ENCODE measurements at places on chromosomes 5 and 9.

DNA sequence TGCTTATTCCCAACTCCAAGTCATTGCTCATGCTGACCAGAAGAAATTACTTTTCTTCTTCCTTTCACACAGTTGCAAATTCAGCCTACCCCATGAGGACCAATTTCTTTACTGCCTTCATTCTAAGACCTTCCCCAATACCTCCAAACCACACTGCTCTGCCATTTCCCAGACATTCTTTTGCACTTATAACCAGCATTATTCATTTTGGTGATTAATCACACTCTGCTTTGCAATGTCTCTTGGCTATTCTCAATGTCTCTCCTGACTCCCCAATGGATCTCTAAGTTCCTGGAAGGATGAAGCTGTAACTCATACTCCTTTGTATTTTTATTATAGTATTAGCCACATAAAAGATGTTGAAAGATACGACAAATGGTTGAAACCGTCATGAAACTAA lies 105.7 kb upstream of the RANBP3L start:
- no peak for DNase-seq

GRCh38 chr9:27335075-27335474 lies 38.1 kb upstream of the EQTN start:
- no peak for DNase-seq

GRCh38 chr5:115439042-115439441 lies 105.5 kb downstream of the FEM1C start:
- no peak for DNase-seq

- DNase-seq, result no peak
Observed at GRCh38 chr5:73814233-73814846, 188.3 kb downstream of the ARHGEF28 start.

- no peak for DNase-seq
Observed at GRCh38 chr9:135416664-135417290, 62.8 kb upstream of the PPP1R26 start.

DNA sequence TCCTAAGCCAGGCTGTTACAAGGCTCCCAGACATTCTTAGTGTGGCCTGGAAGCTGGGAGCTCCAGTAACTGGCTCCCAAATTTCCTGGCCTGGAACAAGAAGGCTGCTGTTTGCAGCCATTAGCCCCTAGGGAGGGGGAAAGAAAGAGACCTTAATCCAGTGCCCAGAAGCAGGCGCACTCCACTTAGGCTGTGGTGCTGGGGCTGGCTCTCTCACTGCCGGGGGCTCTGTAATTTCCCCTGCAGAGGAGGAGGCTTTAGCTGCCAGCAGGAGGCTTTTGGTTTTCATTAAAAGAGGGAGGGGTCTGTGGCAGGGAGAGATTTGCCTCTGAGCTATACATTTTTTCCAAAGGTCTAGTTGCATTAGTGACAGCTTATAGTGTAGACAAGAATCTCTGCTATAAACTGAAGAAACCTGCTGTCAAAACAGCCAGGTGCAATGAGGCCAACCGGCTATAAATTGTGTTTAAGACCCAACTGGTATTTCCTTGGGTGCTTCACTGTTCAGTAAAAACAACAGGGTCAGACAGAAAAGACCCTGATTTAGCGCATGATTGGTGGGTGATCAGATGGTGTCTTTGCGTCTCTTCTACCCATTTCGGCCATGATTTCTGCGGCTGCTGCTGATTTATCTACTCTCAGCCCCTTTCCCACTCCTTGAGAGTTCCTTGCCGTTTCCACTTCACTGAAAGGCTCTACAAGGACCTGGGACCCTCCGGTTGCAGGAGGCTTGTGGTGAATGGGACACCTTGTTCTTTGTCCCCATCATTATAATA lies 254.6 kb downstream of the AOPEP start:
- no peak for DNase-seq

DNA sequence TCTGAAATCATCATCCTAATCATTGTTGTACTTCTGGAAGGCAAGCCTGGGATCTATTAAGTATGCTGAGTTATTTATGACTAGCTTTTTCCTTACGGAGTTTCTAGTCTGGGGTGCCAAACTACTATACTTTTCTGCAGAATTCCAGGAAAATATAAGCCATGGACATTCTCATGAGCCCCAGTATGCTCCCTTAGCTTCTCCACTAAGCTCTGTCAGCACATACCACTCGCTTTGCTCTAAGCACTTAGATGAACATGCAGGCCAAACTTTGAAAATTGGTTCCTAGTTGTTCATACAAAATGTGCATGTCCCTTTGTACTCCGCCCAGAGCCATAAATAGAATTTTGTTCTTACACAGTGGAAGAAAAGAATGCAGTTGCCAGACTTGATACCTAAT lies 284.6 kb downstream of the ARRDC3 start:
- DNase-seq, result no peak

- DNase-seq, result no peak
Observed at GRCh38 chr5:31186672-31187267, 6.7 kb upstream of the CDH6 start.

DNA sequence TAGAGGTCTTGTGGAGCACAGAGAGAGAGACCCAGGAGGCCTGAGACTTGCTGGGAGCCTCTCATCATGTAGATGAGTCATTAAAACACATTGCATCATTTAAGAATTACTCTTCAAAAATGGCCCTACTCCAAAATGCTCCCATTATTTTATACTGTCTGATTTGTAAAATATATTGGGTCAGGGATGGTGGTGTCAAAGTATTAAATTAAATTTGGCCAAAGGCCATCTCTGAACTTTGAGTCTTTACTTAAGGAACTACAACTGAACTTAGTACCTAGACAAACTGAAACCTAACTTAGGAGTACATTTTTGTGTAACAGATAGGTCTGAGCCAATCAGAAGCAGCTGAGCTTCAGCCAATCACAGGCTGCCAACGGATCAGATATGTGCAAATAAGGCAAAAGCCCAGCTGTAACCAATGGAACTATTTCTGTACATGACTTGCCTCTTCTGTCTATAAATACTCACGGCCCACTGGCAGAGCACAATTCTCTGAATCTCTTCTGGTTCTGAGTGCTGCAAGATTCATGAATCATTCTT lies 657.2 kb downstream of the TLE1 start:
- DNase-seq, result peak; percentile 22

- DNase-seq, result no peak
Observed at GRCh38 chr5:176873541-176874172, 25.5 kb downstream of the HK3 start.

DNA sequence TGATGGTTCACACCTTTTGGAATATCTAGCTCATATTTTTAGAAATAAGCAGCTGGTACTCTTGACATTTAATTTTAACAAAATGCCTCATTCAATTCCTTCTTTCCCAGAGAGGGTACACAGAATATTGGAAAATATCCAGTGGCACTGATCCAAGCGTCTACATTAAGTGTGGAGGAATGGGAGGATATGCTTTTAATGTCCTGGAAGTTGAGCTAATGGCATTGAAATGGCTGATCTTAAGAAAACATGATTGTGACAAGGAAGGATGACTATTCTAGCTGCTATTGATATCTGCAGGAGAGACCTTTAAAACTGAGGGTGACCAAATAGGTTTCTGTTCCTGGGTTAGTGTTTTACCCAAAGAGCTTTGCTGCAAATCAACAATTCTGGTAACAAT lies 30.0 kb downstream of the ZNF366 start:
- no peak for DNase-seq

DNA sequence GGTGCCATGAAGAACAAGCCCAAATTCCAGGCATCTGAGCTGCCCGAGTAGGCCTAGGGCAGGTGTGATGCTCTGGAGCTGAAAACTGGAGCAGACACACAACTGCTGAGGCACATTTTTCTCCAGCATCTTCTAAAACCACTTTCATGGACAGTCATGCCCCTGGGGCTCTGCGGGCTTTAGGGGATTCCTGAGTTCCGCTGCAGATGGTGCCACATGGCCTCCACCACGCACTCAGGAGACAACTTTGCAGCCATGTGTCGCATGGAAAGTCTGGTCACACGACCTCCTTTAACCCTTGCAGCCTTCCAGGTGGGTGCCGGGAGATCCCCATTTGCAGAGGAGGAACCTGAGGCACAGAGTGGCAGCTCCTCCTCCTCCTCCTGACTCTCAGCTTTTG lies 112.8 kb upstream of the SARDH start:
- no peak for DNase-seq

DNA sequence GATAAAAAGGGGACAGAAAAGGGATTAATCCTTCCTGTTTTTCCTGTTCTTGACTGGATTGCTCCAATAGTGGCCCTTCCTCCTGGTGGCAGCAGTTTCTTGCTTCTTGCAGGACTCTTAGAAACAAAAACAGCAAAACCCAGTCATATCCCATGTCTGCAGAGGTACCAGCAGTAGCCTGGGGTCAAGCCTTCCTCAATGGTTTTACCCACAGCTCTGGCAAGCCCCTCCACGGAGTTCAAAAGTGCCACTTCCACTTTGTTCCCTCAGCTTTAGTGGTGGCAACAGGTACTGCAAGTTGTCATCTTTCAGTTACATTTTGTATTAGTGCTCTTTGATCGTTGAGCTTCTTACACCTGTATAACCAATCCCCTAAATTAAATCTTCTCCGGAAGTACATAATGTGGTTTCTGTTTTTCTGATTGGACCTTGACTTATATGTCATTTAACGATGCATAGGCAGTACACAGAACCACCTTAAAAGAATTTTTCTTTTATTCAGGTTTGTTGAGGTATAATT lies 8.7 kb upstream of the RANBP6 start:
- no peak for DNase-seq

DNA sequence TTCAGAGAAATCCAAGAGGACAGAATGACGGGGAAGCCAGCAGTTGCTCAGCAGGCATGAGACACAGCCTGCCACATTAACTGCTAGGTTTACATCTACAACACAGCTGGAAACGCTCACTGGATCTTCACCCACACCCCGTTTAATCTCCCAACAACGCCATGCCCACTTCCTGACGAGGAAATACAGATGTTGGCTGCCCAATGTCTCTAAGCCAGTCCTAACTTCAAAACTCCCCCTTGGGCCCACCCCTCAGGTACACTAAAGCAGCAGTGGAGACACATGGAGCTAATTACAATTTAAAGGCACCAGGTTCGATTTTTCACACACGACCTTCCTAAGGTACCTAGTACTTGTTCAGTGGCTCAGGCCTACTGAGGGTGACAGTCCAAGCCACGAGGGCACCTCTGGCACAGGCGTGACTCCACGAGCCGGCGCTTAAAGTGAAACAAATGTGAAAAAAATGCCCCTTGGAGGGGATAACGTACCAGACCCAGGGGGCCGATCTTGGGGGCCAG lies 904 bp downstream of the RPL12 start:
- DNase-seq, result no peak
